ENCODE measurements at places on chromosomes 2 and 18.

DNA sequence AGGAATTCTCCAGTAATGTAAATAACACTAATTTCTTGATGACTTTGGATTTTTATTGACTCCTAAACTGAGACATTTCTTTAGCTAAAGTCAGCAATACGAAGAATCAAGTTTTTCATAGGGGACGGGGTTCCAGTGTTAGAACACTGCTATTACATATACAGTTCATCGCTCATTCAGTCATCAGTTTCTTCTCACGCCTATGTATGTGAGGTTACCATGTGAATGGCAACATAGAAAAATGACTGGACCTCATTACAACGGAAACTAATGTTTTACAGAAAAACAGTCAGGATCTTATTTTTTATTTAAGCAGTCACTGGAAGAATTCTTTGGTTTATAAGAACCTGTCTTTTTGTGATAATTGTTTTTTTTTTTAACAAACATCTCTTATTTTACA is 56.4 kb downstream of the THADA start:
- no peak for DNase-seq

- no peak for DNase-seq
Observed at GRCh38 chr18:51053814-51054213, 23.8 kb downstream of the SMAD4 start.

GRCh38 chr18:36284268-36284667 is 13.2 kb upstream of the FHOD3 start:
- DNase-seq, result no peak

- DNase-seq, result no peak
Observed at GRCh38 chr2:100067784-100068183, 74.6 kb downstream of the AFF3 start.

DNA sequence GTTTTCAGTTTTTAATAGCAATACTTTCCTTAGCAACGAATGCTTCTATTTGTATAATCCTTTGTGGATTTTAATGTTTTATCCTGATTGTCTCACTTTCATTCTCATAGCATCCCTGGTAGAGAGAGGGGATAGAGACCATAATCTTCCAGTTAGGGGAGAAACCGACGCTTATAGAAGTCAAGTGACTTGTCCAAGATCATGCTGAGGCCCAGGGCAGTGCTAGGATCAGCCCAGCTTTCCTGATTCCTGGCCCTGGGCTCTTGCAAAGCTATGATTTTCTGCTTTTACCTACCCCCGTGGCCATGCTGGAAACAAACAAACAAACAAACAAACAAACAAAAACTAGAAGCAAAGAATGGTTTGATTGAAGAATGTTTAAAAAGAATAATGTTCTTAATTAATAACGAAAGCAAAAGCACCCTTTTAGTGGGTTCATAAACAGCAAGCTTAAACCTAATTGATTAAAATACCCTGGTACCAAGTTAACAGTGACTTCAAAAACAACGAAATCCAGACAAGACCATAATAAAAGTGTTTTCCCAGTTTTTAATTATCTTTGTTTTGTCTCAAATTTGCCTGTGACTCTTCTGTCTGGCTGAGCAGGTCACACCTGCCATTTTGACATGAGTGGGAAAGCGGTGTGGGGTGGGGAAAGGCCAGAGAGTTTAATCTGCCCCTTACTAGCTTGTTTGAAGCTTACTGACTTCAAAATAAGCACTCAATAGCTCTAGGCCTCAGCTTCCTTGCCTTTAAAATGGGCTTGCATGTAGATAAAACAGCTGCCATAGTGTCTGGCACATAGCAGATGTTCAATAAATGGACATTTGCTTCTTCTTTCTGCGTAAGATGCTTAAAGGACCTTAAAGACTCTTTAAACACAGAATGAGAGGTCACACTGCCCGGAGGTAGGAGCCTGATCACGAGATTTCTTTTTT is 116.6 kb upstream of the MYCN start:
- no peak for DNase-seq

DNA sequence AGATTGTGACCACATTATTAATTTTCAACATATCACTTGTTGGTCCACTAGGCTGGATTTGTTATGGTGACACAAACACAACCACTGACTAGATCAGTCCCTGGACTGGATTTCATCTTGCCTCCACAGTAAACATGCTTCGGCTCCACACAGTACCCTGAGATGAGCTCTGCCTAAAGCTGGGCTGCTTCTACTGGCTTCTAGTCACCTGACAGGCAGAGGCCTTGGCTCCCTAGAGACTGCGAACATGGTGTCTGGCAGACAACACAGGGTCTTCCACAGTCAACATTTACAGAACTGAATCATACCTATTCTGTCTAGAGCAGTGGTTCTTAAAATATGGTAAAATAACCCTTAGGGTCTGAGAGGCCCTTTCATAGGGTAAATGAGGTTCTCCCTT is 69.2 kb downstream of the RIT2 start:
- DNase-seq, result no peak

DNA sequence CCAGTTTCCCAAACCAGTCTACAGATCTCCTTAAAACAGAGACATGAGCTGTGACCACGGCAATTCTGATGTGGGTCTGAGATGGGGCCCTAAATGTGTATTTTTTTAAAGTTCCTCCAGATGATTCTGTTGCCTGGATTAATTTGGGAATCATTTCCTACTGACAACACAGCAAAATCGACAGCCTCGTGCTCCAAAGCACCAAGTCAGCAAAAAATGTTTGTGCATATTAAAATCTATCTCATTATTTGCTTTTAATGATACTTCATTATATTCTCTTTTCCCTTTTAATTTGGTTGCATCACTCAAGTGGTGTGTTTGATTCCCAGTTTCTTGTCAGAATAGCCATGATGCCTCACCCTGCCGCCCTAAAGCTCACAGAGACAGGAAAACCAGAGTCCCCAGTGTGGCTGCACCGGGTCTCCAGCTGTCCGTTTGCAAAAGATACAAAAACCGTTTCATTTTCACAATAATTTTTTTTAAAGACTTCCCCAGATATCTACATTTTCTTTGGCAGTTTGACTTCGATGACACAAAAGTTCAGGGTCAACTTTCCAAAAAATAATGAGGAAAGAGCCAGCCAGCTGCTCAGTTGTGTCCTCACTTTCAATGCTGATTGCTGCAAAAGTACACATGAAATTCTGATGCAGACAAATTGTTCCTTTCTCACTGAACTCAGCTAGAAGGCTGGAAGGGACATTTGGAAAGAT is 443.2 kb upstream of the ID2 start:
- DNase-seq, result no peak

DNA sequence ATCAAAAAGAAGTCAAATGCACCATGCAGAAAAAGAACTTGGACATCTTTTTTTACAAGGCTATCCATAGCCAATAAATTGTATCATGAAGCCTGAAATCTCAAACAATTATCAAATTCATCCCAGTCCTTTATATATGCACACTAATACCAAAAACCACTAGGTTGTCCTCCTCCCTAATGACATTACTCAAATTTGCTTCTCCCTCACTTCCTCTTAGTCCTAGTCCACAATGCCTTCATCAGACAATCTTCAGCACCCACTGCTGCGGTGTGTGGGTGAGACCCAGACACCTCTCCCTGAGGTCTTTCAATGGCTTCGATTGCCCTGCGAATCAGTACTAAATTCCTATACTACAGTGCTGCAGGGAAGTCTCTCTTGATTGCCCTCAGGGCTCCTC is 58.1 kb downstream of the CLASP1 start:
- no peak for DNase-seq

GRCh38 chr2:177550264-177551200 is 158.0 kb downstream of the AGPS start:
- no peak for DNase-seq

DNA sequence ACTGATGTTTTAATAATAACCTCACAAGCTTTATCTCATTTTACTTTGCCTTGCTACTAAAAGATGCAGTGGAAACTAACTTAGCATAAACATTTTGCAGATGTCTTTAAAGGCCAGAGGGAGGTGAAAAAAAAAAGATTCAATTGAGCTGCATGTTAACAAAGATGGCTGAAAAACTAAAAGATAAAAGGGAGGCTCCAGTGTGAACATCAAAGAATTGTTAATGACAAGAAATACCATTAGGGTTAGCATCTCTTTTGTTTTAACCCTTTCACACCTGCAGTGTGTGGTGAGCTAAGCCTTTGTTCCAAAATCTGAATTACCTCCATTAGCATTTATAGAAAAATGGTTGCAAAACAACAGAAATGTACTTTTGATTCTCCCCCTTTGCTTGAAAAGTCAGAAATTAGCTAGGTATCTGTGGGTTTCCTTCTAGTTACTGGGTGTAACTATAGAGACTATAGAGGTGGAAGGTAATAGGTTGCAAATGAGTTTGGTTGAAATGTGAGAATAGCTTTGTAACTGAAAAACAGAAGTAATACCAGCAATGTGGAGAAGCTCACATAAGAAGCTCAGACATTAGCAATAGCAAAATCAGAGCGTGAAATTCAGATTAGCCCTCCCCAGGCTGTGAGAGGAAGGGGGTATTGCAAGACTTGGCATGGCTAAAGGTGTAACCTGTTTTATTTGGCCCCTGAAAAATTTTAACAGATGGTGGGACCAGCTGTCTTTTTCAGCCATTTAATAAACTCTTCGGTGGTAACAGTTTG is 34.8 kb upstream of the SP5 start:
- no peak for DNase-seq

DNA sequence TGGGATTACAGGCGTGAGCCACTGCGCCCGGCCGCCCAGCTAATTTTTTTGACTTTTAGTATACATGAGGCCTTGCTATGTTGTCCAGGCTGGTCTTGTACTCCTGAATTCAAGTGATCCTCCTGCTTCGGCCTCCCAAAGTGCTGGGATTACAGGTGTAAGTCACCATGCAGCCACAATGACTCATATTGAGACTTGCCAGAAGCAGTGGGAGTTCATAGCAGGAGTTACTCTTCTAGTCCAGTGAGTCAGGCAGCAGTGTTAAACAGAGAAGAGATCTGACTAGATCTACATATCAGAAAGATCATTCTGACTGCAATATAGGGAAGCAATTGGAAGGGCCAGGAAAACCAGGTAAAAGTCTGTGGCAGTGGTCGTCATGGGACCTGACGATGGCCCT is 1.5 kb upstream of the FLACC1 start:
- peak; percentile 40 for DNase-seq

GRCh38 chr2:230658877-230659652 is 53.6 kb upstream of the CAB39 start:
- no peak for DNase-seq

GRCh38 chr2:85924522-85924921 is 35.7 kb upstream of the ST3GAL5 start:
- peak; percentile 62 for DNase-seq

GRCh38 chr2:150431561-150432311 is 55.7 kb downstream of the RND3 start:
- DNase-seq, result no peak

- DNase-seq, result no peak
Observed at GRCh38 chr2:20178666-20179465, 46.1 kb downstream of the SDC1 start.

DNA sequence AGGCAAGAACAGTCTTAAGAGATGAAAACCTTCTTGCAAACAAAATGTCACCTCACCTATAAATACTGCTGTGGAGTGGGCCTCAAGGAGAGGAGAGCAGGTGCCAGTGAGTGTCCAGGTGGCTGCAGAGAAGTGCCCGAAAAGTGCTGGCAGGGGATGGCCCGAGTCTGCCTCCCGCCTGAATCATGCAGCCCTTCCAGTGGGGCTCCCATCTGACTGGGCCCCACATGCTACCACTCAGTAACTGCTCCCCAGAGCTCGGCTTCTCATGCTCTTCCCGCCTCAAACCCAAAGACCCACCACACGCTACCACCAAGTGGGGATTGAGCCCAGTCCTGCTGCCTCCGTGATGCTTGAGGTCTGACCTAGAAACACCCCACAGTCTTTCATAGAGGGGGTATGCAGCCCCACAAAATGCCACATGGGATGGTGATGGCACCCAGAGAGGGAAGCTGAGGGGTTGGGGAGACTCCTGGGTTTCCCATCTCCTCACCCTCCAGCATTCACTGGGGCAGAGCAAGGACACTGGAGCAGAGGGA is 7.4 kb downstream of the HS6ST1 start:
- no peak for DNase-seq

GRCh38 chr2:140841141-140841540 is 1289.7 kb downstream of the LRP1B start:
- DNase-seq, result no peak

GRCh38 chr2:112927745-112928144 is 16.8 kb downstream of the IL37 start:
- no peak for DNase-seq

GRCh38 chr18:805008-805754 is 6.9 kb downstream of the YES1 start:
- no peak for DNase-seq

GRCh38 chr2:7800031-7800430 is 881.8 kb upstream of the ID2 start:
- no peak for DNase-seq

DNA sequence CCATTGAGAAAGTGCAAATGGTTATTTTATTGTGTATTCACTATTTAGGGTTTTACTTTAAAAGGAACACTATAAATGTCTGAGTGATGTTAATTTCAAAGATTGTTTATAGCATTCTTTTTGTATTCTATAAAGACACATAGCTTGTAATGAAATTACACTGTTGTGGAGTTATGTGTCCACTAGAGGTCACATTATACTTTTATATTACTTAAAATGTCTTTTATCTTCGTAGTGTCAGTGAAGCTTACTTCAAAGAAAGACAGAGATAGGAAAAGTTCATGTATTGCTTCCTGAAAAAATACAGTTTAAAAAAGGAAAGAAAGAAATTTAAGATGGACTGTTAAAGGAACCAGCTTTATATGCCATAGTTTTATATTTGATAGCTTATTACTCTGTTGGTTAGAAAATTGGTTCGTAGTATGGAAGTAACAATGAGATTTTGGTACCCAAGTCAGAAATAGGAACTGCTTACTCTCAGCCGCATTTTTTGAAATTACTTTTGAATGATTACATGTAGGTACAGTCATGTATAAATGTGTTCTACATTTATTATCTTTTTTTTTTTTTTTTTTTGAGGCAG is 20.5 kb downstream of the APLF start:
- DNase-seq, result peak; percentile 6

- DNase-seq, result peak; percentile 59
Observed at GRCh38 chr2:36373149-36373926, 17.8 kb downstream of the CRIM1 start.

GRCh38 chr18:9898792-9899549 is 13.2 kb downstream of the TXNDC2 start:
- no peak for DNase-seq

DNA sequence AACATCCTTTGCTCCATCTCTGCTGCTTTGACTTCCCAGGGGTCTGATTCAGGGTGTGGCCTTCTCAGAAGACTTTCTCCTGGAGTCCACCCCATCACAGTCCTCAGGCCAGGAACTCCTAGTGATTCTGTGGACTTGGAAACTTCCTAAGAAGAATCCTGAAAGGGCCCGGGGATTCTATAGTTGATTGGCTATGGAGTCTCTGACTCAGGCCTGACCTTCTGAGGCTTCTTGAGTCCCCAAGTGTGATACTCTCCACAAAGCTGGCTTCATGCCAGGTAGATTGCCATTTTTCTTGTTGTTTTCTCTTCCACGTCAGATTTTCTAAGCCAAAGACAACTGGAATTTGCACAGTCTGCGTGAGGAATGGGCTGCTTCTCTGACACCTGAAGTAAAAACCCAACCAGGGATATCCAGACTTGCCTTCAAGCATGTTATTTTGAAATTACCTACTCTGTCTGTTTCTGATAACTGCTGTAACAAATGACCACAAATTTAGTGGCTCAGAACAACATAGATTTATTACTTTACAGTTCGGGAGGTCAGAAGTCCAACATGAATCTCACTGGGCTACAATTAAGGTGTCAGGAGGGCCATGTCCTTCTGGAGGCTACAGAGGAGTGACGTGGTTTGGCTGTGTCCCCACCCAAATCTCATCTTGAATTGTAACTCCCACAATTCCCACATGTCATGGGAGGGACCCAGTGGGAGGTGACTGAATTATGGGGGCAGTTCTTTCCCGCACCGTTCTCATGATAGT is 69.3 kb downstream of the ALPK2 start:
- no peak for DNase-seq
